Glutamatergic neuron (in vitro differentiated cells): ENCODE measurements at places on chromosomes 3 and 15. TPM values are rescaled to one million over a fixed set of nuclear protein-coding genes. Genes with fewer than 3 reads are reported as not detected.

DNA sequence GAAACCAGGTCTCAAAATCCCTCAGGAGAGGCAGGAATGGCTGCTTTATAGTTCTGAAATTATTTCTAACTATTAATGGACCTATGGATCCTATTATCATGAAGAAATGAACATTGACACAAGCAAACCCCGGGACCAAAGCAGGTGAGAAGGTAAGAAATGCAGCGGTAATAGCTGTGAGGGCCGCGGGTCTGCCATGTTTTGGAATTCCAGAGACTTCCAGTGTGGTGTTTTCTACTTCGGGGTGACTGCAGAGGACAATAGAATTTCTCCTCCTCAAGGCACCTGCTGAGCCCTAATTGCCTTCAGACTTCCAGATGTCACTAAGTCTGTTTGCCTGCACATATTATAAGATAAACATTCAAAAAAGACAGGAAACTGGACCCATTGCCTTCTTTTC lies 437.4 kb downstream of the GABRG3 start:
- no peak for DNase-seq

UBA7 gene
- 0.54 TPM for total RNA-seq

DNA sequence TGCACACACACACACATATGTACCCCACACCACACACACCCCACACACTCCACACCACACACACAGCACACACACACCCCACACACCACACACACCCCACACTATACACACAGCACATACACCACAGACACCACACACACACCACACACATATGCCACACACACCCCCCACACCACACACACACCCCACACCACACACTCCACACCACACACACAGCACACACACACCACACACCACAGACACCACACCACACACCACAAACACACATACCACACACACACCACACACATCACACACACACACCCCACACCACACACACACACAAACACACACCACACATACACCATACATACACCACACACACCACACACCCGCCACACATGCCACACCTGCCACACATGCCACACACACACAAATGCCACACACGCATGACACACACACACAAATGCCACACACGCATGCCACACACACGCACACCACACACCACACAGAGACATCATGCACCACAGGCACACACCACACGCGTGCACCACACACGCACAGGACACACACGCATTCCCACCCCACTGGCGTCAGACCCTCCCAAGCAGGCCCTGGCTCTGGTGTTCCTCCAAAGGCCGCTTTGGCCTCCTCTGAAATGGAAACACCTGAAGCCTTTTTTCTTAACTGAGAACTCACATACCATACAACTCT lies 15.7 kb downstream of the CHST13 start:
- DNase-seq = peak; percentile 12

CADPS gene
- 265 TPM for total RNA-seq

DNA sequence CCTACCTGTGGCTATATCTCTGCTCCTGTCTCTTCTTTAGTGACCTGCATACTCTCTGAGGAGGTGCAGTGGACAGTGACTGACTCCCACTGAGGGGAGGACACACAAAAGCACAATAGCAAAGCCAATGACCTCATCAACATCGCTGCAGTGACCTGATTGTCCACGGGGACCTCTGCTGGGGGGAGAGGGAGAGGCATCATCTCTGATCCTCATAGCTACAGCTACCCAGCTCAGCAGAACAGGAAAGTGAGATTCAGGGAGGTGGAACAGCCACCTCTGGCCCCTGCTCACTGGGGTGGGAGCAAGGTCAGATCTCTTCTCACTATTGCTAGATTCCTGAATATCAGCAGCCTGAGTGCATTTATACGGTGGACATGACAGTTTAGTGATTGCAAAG lies 179.2 kb downstream of the ATP10A start:
- DNase-seq = peak; percentile 37

FAM162A gene
- total RNA-seq = 12.7 TPM

DNA sequence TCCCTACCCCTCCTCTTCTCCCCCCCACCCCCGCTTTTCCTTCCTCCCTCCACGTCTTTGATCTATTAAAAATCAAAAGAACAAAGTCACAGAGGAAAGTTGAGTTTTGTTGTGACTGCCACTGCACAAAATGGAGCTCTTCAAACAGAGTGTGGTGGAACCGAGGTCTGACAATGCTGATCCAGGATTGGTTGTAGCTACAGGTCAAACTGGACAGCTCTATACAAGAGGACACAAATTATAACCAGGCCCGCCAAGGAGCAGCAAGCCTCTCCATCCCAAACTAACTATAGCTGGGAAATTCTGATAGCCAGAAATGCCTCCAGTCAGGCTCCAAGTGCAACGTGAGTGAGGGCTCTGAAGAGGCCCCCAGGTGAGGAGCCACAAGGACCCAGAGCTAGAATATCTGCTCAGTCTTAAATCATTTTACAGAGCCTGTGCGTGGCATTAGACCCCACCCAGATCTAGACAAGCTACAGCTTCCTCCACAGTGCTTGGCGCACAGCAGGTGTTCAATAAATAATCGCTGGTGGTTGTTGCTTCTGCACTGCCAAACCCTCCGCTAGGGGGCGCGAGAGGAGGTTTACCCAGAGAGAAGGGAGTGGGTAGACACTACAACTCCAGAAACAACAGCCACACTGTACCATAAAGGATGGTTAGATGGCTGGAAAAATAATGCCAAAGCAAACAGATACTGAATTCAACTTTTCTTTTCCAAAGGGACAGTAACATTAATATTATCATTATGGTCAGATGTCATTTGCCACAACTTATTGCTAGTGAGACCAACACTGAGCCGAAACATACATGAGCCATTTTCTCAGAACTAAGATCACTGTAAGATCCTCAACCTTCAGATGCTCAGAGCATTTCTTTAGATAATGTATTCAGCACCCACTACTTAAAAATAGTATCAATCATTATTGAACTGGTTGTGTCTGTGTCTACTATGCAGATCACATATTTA lies 44.6 kb downstream of the ZIC4 start:
- peak; percentile 86 for DNase-seq

CD80 gene
- total RNA-seq = not detected

GRCh38 chr3:76083992-76084391 lies 298.6 kb upstream of the ZNF717 start:
- DNase-seq = no peak
